ENCODE measurements at places on chromosomes 16 and 17.
A peak's percentile ranks its signal among the peaks of the same experiment; 100 is the strongest.

DNA sequence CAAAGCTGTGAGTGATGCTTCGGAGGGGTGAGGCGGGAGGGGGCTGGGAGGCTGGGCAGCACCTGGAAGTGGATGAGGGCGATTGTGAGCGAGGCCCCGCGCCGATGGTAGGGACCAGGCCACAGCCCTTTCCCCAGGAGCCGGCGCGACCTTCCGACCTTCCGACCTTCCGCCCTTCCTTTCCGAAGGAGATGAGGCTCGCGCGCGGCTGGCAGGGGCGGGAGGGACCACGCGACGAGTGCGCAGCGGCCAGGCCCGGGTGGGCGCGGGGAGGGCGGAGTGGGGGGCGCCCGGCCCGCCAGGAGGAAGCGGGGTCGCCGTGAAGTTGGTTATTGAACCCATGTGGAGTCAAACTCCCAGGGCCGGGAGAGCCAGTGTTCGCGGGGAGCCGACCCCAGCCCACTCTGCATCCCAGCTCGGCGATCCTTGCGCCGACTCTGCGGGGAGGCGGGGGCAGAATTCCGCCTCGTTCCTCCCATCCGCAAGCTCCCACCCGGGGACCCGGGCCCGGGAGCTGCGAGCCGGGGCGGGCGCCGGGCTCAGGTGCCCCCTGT, 56.6 kb downstream of the RAP1GAP2 start:
- DNase-seq = no peak

GRCh38 chr16:75364286-75364791, 69.0 kb downstream of the CFDP1 start:
- DNase-seq = no peak

DNA sequence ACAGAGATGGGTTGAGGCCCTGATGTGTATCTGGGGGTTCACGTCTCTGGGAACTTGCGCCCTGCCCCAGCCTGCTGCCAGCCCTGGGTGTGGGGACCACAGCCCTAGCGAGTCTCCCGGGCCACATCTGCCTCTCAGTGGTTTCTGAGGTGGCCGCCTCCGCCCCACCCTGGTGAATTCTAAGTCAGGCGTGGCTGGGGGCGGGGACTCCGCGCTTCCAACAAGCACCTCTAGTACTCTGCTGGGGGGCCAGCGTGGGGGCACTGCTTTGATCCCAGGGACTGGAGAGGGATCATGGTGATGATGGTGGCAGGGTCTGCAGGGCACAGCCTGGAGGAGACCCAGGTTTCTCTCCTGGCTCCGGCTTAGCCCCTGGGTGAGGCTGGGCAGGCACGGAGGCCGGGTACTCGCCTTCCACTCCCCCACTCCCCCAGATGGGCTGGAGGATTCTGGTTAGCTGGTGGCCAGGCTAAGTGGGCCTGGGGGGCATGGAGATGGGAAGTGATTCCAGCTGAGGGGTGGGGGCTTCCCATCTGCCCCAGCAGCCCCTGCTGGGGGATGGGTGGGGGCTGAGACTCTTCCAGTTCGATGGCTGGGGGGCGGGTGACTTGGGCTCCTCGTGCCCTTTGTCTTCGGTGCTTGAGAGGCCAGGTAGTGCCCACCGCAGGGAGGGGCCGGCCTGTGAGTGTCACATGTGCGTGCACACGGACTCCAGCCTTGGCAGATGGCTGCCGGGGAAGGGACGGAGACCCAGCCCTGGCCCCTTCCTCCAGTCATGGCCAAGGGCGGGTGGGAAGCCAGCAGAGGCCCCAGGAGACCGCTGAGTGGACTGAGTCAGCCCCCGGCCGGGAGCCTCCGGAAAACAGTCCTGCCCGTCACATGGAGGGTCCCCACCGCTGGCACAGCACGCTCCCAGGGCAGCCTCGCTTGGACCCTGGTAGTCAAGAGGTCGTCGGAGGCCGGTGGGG, 3.9 kb downstream of the GLIS2 start:
- DNase-seq = peak; percentile 45

GRCh38 chr17:49579522-49579921, 3.9 kb downstream of the NXPH3 start:
- DNase-seq = no peak

DNA sequence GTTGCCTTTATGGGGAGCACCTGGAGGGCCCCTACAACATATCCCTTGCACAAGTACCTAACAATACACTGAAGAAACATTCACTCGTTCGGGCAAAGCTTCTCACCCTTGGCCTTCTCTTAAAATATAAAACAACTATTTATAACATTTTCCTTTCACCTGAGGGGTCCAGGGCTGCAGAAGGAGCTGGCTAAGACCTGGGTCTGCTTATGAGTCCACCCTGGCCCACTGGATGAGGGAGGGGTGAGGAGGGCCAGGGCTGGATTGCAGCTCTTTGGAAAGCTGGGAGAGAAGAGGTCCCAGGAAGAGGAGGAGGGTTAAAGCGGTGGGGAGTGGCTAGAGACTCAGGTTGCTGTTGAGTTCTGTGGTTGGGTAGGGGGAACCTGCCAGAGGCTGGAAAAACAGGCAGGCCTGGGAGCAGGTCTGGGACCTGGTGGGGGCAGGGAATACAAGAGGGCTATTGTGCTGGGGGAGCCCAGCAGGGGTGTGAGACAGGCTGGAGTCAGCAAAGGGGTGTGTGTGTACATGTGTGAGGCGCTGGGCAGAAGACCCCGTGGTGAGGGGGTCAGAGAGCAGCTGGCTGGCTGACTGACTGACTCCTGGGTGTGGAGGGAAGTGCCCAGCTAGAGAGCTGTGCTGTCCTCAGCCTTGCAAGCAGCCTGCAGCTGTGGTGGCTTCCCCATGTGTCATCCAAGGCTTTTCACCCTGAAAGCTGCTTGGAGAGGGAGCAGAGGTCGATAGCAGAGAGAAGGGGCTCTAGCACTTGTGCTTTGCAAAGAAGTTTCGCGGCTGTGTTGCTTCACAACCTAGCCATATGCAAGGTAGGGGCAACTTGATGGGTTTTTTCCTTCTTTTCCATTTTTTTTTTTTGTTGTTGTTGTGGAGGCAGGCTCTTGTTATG, 10.2 kb upstream of the MRC2 start:
- DNase-seq = no peak

GRCh38 chr17:56708220-56708558, 114.7 kb downstream of the NOG start:
- DNase-seq = no peak

DNA sequence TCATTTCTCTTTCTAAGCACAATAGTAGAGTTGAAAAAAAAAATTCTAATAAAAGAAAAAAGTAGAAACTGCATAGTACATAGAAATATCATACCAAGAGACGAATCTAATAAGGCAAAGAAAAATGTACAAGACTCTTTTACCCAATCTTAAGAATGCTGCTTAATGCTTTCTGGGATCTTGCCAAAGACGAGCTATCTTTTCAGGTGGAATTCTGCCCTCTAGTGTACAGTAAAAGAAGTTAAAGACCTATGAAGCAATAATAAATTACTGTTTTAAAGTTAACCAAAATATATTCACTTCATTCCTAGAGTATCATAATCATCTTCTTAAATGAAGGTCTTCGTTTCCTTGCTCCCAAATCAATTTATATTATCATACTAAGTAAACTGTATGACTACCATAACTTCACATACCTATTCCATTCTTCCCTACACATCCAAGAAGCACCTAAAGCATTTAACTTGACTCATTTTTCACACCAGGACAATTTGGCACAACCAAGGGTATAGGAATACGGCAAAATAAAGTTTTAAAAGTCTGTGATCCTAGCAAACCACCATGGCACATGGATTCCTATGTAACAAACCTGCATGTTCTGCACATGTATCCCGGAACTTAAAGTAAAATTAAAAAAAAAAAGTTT, 47.7 kb downstream of the CFDP1 start:
- DNase-seq = no peak

DNA sequence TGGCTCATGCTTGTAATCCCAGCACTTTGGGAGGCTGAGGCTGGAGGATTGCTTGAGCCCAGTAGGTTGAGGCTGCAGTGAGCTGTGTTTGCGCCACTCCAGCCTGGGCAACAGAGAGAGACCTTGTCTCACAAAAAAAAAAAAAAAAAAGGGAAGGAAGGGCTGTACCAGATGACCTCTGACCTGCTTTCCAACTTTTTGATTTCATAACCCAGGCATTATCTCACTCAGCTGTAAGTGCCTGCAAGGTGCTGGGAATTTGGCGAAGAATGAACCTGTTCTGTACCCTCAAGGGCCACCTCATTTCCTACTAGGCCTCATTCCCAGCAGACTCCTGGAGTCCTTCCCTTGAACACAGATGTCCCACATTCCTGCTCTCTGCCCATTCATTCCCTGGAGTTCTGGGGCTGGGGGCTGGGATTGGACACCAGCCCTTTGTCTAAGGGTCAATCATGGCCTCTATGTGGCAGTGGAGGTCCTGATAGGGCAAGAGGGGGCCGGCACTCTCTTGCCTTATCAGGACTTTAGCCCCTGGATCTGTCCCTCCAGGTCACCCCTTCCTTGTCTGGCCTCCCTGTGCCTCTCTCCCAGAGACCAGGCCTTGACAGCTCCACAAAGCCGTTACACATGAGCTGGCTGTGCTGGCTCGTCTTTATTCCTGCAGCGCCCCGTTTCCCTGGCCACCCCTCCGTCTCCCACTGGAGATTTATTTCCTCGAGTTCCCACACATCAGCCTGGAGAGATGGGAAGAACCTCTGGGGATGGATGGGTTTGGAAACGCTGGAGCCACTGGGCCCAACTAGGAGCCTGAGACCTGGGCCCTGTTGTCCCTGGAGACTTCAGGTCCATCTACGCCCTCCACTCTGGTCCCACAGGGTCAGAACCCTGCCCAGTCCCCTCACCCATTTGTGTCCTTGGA, 821 bp upstream of the GFAP start:
- DNase-seq = no peak

- DNase-seq = no peak
Measured at GRCh38 chr17:61504697-61505096, 52.5 kb downstream of the TBX4 start.

All from activated effector memory CD4-positive, alpha-beta T cell treated with Interleukin-2 at 50 U/mL for 16 hours (primary cell).